GM10248 (cell line): ENCODE measurements at places on chromosomes 4 and X.

- DNase-seq = no peak
Observed at GRCh38 chr4:143017210-143017609, 167.5 kb upstream of the USP38 start.

GRCh38 chr4:5526080-5526846 is 182.1 kb downstream of the EVC2 start:
- no peak for DNase-seq

DNA sequence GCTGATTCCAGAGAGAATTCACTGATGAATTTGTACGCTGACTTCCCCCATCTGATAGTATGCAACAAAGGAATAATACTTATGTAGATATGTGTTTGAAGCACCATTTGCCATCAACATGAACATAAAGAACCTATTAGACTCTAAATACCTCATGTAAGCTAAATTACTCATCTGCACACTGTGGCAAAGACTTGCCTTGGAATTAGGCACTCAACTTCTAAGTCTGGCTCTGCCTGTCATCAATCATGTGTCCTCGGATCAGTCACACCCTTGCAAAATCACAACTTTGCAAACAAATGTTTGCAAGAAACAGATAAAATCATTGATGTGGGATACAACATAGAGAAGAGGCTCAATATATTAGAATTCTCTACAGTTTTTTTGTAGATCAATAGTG is 169.9 kb upstream of the LDB2 start:
- DNase-seq = no peak

- DNase-seq = no peak
Observed at GRCh38 chr4:155921597-155921996, 18.1 kb downstream of the TDO2 start.

- DNase-seq = no peak
Observed at GRCh38 chr4:128349921-128350320, 62.3 kb upstream of the PGRMC2 start.

GRCh38 chrX:69218407-69218997 is 53.2 kb upstream of the PJA1 start:
- no peak for DNase-seq

- no peak for DNase-seq
Observed at GRCh38 chrX:19893727-19894126, 6.3 kb upstream of the SH3KBP1 start.

- no peak for DNase-seq
Observed at GRCh38 chrX:3697701-3698279, 15.7 kb downstream of the PRKX start.

DNA sequence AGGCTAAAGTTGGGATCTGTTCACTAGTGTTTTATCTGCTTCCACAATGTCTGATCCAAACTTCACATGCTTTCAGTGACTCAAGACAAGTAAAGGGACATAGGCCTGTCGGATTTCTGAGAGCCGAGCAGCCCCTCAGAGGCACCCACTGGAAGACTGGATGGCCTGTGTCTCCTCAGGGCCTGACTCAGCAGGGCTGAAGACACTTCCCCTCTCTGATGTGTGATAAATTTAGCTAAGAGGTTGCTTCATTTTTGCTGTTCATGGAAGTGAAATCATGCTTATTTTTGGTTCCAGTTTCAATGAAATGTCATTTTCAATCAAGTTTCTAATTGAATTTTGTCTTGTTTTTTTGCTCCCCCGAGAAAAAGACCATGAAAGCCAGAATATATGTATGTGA is 93.7 kb downstream of the MXRA5 start:
- DNase-seq = no peak
